ENCODE measurements at places on chromosomes 12 and 14. TPM values are rescaled to one million over a fixed set of nuclear protein-coding genes. Genes with fewer than 3 reads are reported as not detected.

GRCh38 chr12:116639765-116640164 lies 80.6 kb downstream of the MAP1LC3B2 start:
- DNase-seq = no peak

GRCh38 chr12:124736115-124737039 lies 127.3 kb downstream of the SCARB1 start:
- DNase-seq = no peak

- DNase-seq = no peak
Measured at GRCh38 chr14:72736308-72736707, 157.6 kb downstream of the DPF3 start.

- DNase-seq = no peak
Measured at GRCh38 chr12:105401198-105401597, 70.7 kb downstream of the C12orf75 start.

PMEL gene
- 0.33 TPM for total RNA-seq

All from CD8-positive, alpha-beta memory T cell (primary cell).